Nasal cavity respiratory epithelium epithelial cell of viscerocranial mucosa (primary cell): ENCODE measurements at places on chromosomes 4 and X. TPM values are rescaled to one million over a fixed set of nuclear protein-coding genes. Genes with fewer than 3 reads are reported as not detected.

The TMEM255A gene
- 0.43 TPM in 1 of 2 replicates, not detected in the other for total RNA-seq

The CCDC149 gene
- 4.4 and 10.6 TPM in 2 replicates for total RNA-seq

The DMP1 gene
- not detected in 2 replicates for total RNA-seq

The IGFBP7 gene
- 88.5 and 170 TPM in 2 replicates for total RNA-seq

The USP17L28 gene
- not detected in 2 replicates for total RNA-seq

The APLN gene
- total RNA-seq, result under 0.01 and 0.07 TPM in 2 replicates

The PPARGC1A gene
- under 0.01 and 38.9 TPM in 2 replicates for total RNA-seq

The RPS6KA6 gene
- 8.2 and 8.5 TPM in 2 replicates for total RNA-seq

The GDPD2 gene
- total RNA-seq, result 0.14 and 1.0 TPM in 2 replicates

The SNCA gene
- total RNA-seq, result 25.6 and 34.8 TPM in 2 replicates

The EVC gene
- 12.3 and 52.8 TPM in 2 replicates for total RNA-seq

The KLB gene
- under 0.01 TPM in 2 replicates for total RNA-seq

The LGI2 gene
- under 0.01 TPM in 1 of 2 replicates, not detected in the other for total RNA-seq

The CXCR3 gene
- total RNA-seq, result not detected in 2 replicates

The AKAP14 gene
- total RNA-seq, result not detected in 2 replicates

The ETDB gene
- not detected in 2 replicates for total RNA-seq

The PHEX gene
- total RNA-seq, result 1.7 and 3.4 TPM in 2 replicates

The SERPINA7 gene
- total RNA-seq, result not detected in 2 replicates

The SORBS2 gene
- total RNA-seq, result 0.68 and 8.7 TPM in 2 replicates

The PPBP gene
- 6.2 TPM in 1 of 2 replicates, not detected in the other for total RNA-seq

The SPARCL1 gene
- total RNA-seq, result 0.07 TPM in 1 of 2 replicates, not detected in the other

The BMP3 gene
- under 0.01 and 0.36 TPM in 2 replicates for total RNA-seq

The XAGE2 gene
- not detected in 2 replicates for total RNA-seq

The FANCB gene
- total RNA-seq, result 2.1 and 2.2 TPM in 2 replicates

The SSX1 gene
- total RNA-seq, result not detected in 2 replicates

The PDCL2 gene
- 0.07 and 0.34 TPM in 2 replicates for total RNA-seq

The TMSB15A gene
- not detected in 2 replicates for total RNA-seq

The CYBB gene
- under 0.01 TPM in 1 of 2 replicates, not detected in the other for total RNA-seq

The CCKAR gene
- not detected in 2 replicates for total RNA-seq

The MAGED2 gene
- 63.9 and 65.3 TPM in 2 replicates for total RNA-seq

The MAML3 gene
- total RNA-seq, result 2.4 and 3.6 TPM in 2 replicates

The LINC00632 gene
- total RNA-seq, result under 0.01 and 0.14 TPM in 2 replicates

The FAM149A gene
- total RNA-seq, result under 0.01 and 1.7 TPM in 2 replicates

The ARMCX2 gene
- total RNA-seq, result 33.0 and 35.2 TPM in 2 replicates

The ADH1B gene
- total RNA-seq, result not detected in 2 replicates

The MAGEA3 gene
- total RNA-seq, result not detected in 2 replicates

The FHIP1A gene
- total RNA-seq, result 31.1 and 53.2 TPM in 2 replicates

The TMEM35A gene
- total RNA-seq, result 0.14 TPM in 1 of 2 replicates, not detected in the other

The TCEAL9 gene
- 59.6 and 61.9 TPM in 2 replicates for total RNA-seq

The NPY5R gene
- not detected in 2 replicates for total RNA-seq

The FGFBP2 gene
- not detected in 2 replicates for total RNA-seq

The GRIPAP1 gene
- 23.6 and 36.5 TPM in 2 replicates for total RNA-seq

The GYPE gene
- not detected in 2 replicates for total RNA-seq

The ARHGAP4 gene
- 0.68 and 1.4 TPM in 2 replicates for total RNA-seq

The AMER1 gene
- 2.4 and 4.8 TPM in 2 replicates for total RNA-seq

The XAGE1A gene
- total RNA-seq, result not detected in 2 replicates

The ARHGAP6 gene
- 0.28 TPM in 1 of 2 replicates, not detected in the other for total RNA-seq

The AWAT2 gene
- total RNA-seq, result not detected in 2 replicates

The SLC6A14 gene
- 9.5 and 19.8 TPM in 2 replicates for total RNA-seq

The CT55 gene
- total RNA-seq, result not detected in 2 replicates

The CABS1 gene
- not detected in 2 replicates for total RNA-seq

The ANK2 gene
- total RNA-seq, result 1.7 and 8.8 TPM in 2 replicates

The FAM156B gene
- 7.2 and 9.9 TPM in 2 replicates for total RNA-seq

The TMEM47 gene
- total RNA-seq, result 1.4 and 14.5 TPM in 2 replicates

The RPL10 gene
- total RNA-seq, result 2,212 and 2,409 TPM in 2 replicates

The FTSJ1 gene
- 96.5 and 138 TPM in 2 replicates for total RNA-seq

The ADGRG4 gene
- not detected in 2 replicates for total RNA-seq

The SLITRK2 gene
- total RNA-seq, result not detected in 2 replicates

The RADX gene
- 2.7 and 3.0 TPM in 2 replicates for total RNA-seq
